Lower lobe of right lung (tissue), 2 donors: ENCODE measurements at places on chromosomes 16 and 17.
A peak's percentile ranks its signal among the peaks of the same experiment; 100 is the strongest.

- DNase-seq = no peak
Observed at GRCh38 chr17:27667656-27668487, 36.9 kb downstream of the LGALS9 start.

DNA sequence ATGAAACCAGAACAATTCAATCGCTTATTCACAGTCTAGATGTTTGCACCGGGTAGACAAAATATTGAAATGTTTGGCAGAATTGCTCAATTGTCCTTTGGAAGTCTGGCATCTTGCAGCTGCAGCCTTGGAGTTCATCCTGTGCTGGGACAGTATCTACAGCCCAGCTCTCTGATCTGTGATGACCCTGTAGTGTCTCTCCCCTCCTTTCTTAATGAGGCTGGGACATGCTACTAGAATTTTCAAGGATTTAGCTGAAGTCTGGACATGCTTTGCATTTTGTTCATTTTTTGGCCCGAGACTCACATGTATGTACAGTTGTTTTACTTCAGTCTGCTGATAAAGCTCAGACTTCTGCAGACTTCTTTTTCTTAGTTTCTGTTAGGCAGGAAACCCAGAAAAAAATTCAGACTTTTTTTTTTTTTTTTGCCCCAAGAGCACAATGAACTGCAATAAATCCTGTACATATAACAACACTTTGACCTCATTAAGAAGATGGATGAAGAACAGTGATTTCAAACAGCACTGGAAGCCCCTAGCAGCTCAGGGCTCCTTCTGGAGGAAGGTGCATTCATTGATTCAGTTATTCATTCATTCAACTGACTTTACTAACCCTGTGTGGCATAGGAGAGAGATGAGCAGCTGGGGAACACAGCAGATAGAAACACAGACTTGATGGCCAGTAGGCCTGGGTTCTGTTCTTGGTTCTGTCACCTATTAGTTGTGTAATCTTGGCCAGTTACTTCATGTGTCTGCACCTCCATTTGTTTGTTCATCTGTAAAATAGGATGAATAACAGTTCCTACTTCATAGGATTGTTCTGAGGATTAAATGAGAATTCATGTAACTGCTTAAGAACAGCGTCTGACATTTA, 210.0 kb downstream of the MAP2K4 start:
- DNase-seq = no peak

- DNase-seq = no peak
Observed at GRCh38 chr16:49987381-49987780, 37.6 kb upstream of the CNEP1R1 start.

GRCh38 chr16:84443166-84443802, 61.2 kb downstream of the MEAK7 start:
- DNase-seq = peak; percentile 19

GRCh38 chr17:57505841-57506773, 239.0 kb downstream of the CCDC182 start:
- DNase-seq = no peak

GRCh38 chr16:27749946-27750345, 200.0 kb downstream of the KATNIP start:
- peak; percentile 24 for DNase-seq

GRCh38 chr17:31414550-31414918, 23.1 kb downstream of the RAB11FIP4 start:
- DNase-seq = no peak
